Jurkat, Clone E6-1 (cell line): ENCODE measurements at places on chromosomes 16 and 17.

- DNase-seq: no peak
Observed at GRCh38 chr17:62796291-62796690, 11.8 kb downstream of the MARCHF10 start.

DNA sequence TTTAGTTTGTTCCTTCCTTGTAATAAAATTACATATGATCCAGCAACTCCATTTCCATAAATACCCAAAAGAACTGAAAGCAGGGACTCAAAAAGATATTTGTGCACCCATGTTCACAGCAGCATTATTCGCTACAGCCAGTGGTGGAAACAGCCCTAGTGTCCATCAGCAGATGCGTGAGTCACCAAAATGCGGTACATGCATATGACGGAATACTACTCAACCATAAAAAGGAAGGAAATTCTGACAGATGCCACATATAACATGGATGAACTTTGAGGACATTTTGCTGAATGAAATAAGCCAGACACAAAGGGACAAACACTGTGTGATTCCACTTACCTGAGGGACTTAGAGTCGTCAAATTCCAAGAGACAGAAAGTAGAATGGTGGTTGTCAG, 9.1 kb upstream of the SLC47A2 start:
- DNase-seq: no peak

- no peak for DNase-seq
Observed at GRCh38 chr17:42122371-42123303, at the start of gene HSPB9. HSPB9 (plus strand) TSS chr17:42122804; CDS start chr17:42122851, 47 bp downstream.

DNA sequence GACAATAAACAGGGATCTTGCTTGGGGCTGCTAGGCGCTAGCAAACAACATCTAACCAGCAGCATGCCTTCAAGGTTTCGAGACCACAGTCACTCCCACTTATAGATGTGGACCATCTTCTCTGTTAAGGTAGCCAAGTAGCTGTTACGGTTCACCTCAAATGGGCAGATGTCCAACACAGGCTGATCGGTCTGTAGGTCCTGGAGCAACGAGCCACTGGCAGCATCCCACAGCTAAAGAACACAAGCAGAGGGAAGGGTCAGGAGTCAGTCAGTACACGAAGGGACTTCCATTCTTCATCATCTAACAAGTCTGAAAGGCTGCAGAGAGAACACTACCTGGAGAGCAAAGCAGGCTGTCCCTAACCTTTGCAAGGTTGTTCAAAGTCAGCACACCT, 16.9 kb upstream of the GLG1 start:
- no peak for DNase-seq

DNA sequence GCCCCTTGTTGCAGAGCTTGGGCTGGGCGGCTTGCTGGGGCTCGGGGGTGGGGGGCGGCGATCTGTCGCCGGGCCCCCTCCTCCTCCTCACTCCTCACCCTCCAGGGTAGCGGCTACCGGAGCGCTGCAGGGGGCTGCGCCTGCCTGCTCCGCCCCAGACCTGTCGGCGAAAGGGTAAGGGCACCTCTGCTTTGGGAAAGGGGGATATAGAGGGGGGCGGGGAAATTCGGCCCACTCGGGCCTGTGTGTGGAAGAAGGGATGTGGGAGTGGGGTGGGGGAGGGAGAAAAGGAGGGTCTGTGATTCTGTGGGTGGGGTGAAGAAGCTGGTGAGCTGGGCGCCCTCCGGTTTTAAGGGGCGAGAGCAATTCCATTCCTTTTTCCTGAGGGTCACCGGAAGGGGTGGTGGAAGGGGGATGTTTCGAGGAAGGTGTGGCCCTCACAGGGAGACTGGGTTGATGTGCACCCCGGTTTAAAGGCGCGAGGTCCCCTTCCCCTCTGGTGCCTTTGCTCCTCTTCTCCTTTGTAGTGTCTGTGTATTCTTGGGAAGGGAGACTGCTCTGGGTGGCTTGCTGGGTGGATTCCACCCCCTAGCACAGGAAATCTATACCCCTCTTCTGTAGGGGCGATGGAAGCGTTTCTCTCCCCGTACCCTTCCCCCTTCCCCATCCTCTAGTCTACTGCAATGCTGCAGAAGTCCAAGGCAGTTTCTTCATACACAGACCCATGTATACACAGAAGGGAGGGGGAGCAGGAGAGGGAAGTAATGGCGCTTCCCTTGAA, 878 bp downstream of the TAOK1 start:
- no peak for DNase-seq

- DNase-seq: no peak
Observed at GRCh38 chr17:49647256-49647585, 30.7 kb downstream of the SPOP start.

GRCh38 chr17:48209973-48210372, 102.4 kb downstream of the SNX11 start:
- no peak for DNase-seq

DNA sequence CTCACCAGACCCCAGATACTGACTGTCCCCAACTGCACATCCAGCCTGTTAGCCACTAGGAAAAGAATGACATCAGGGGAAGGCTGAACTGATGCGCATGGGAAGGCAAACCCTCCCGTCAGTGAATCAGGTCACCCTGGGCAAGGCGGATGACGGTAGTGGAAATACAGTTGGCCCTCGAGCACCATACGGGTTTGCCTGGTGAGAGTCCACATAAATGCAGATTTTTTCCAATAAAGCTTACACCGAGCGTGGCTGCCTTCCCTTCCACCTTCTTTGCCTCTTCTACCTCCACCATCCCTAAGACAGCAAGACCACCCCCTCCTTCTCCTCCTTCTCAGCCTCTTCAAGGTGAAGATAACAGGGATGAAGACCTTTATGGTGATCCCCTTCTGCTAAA, 236.1 kb upstream of the TNRC6C start:
- no peak for DNase-seq

DNA sequence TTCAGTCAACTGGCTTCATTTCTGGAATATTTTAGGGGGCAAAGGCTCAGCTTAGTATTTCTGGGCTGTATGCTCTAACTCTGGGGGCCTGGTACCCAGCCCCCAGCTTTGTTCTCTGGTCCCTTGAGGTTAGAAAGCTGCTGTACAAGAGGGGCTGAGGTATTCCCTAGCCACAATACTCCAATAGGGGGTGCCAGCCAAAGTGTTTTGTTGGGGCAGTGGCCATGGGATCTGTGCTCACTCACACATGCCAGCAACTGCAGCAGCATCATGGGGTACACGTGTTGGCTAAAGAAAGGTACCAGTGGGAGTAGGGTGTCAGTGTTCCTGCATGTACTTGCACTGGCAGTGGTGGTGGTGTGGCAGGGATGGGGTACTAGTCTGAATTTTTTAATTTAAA, 257.3 kb downstream of the CA10 start:
- DNase-seq: no peak

- peak; percentile 84 for DNase-seq
Observed at GRCh38 chr16:11140098-11140375, 116.0 kb downstream of the SOCS1 start.

DNA sequence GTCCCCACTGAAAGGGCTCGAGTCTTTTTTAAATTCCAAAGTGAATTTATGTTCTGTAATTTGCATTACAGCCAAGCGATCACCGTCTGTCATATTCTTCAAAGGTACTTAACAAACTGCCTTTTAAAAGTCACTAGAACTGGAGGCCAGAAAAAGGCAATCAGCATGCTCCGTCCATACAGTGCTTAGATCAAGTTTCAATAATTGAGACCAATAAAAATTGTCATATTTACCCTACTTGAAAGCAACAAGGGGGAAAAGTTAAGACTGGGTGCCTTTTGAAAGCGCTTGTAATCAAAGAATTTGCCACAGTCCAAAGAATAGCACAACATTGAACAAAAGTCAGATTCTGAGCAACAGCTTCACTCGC, 9.0 kb upstream of the ZFHX3 start:
- DNase-seq: no peak

DNA sequence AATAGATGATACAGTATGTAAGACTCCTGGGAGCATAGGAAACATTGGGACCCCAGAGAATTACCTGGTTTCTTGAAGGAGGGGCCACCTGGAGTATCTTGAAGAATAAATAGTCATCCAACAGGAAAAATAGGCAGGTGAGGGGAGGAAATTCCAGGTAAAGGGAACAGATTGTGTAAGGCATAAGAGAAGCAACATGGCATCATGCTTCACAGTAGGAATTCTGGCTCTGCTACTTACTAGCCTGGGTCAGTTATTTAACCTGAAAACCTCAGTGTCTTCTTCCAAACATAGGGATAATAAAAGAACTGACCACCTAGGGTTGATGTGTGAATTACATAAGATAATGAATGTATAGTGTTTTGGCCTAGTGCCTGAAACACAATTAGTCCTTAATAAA, 122.1 kb downstream of the CA10 start:
- no peak for DNase-seq

- no peak for DNase-seq
Observed at GRCh38 chr16:64136314-64136713, 985.5 kb downstream of the CDH11 start.

DNA sequence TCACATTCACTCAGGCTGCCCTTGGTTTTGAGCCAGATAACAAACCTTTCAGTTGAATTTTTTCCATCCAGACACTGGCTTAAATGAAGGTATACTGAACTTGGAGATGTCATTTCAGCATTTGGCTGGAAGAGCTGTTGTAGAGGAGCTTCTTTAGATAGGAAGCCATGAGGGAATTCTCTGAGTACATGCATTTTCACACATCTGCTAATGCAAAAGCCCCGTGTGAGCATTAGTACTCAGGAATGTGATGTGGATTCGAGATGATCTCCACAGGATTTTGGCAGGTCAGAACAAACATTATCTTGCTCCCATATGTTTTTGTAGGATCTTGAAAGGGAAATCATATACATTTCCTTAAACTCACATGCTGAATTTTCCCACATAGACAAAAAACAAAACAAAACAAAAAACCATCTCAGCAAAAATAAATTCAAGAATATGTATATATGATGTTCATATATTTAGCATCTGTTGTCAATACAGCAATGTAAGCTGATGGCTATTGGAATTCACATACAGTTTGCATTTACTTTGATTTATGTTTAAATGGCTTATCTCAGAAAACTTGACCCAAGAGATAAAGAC, 277.2 kb upstream of the TBX2 start:
- no peak for DNase-seq

DNA sequence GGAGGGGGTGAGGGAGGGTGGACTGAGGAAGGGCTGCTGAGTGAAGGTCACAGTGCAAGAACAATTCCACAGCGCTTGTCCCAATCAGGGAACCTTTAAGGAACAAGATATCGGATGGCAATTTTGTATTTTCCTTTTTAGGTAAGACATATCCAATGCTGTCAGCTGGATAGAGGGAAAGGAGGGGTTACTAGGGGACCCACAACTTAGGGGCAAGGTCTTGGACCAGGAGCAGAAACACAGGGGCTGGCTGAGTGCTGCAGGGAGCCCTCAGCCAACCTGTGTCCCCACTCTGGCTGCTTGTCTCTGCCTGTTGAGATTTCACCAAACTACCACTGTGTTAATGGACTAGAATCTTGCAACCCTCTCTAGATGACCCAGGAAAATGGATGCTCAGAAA, 47.6 kb downstream of the AKAP1 start:
- DNase-seq: no peak

- DNase-seq: peak; percentile 99
Observed at GRCh38 chr16:79089735-79090284, 510.7 kb downstream of the MAF start.

GRCh38 chr17:7915179-7915610, 894 bp downstream of the RNF227 start:
- no peak for DNase-seq

GRCh38 chr16:69424053-69424934, at the start of gene CYB5B:
CYB5B (plus strand) TSS chr16:69424619; CDS start chr16:69424684, 65 bp downstream.
- DNase-seq: peak; percentile 99

DNA sequence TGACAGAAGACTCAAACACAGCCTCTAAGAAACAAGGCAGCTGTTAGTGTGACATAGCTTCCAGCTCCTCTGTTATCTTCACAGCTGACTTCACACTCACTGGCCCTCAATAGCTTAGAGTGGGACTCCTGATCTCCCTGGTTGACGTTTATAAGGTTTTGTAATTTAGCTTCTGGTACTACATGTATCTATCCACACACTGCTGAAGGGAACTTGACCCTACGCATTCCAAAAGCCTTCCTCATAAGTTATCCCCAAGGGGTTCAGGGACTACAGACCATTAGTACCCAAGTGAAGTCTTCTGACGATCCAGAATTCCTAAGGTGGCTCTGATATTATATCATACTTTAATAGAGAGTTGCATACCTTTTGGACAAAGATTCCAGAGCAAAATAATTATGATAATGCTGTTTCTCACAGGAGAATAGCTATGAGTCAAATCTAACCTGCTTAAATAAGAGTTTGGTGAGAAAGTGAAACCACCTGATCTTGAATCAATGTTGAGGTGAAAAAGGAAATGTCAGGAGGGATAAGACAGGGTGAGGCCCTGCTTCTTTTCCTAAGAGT, 14.5 kb downstream of the ACACA start:
- no peak for DNase-seq

DNA sequence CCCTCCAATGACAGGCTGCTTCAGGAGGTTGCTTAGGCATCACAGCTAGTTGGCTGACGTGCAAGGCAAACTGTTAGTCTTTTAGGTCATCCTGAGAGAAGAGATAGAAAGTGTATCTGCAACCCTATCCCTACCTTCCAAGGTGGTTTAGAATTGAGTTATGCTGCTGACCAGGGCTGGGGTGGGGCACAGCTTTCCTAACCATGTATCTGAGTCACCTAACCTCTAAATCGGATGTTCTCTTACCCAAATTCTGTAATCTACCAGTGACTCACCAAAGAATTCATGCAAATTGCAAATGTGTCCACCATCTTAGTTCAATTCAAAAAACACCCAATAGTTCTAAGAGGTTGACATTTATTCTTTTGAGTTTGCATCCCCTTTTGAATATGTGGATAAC, 107.2 kb upstream of the DYNLRB2 start:
- DNase-seq: no peak

- DNase-seq: no peak
Observed at GRCh38 chr17:1002771-1003555, 6.0 kb downstream of the TIMM22 start.

- no peak for DNase-seq
Observed at GRCh38 chr16:2846511-2847310, 11.3 kb downstream of the PRSS22 start.

DNA sequence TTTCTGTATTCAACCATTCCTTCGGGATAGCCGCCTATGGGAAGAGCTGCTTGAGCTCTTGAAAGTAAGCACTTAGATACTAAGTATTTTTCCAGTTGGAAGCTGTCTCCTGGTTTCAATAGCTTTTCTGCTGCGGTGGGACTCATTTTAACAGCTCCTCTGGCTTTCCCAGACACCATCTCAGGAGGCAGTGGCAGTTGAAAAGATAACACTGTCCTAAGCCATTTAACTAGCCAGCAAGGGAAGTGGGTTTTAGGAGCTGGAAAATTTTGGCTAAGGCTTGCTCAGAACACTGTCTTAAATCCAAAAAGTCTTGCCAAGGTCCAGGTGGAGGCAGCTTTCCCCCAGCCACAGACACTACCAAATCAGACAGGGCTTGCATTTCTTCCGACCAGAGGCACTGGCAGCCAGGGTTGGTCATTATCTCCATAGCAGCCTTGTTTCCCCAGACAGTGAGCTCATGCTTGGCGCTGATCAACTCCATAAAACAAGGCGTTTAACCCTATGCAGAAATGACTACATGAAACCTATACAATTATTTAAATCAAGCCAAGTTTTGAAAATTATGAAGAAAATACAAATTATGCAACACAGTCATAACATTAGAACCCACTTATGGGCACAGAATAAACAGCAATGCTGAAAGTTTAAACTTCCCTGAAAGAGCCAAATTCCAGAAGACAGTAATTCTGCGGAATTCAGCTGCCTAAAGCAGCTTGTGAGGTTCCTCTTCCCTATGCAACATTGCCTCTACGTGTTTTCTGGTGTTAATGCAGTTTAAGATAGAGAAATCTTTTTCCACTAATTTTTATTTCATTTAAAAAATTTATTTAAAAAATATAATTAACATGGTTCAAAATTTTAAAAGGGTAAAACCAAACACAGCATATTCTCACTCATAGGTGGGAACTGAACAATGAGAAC, 25.0 kb downstream of the GABARAPL2 start:
- DNase-seq: no peak
